ENCODE measurements at places on chromosomes 5 and 9.
A peak's percentile ranks its signal among the peaks of the same experiment; 100 is the strongest.

DNA sequence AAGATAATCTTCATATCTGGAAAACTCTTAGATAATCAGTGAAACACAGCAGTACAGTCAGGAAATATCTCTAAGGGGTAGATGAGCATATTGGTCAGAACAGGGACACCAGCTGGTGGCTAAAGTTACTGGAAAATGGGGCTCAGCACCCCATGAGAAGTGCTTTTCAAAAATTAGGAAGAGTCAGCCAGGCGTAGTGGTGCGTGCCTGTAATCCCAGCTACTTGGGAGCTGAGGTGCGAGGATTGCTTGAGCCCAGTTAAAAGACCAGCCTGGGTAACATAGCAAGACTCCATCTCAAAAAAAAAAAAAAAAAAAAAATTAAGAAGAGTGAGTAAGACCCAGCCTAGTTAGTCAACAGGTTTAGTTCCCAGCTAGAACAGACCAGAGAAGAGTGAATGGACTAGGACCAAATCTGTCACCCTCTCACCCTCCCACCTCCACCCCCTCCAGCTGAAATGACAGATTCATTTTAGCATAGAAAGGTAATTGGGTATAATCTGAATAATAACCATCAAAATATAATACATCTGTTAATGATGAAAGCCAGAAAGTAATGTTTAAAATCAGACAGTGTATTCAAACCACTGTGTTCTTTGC, 120.9 kb downstream of the CDC42SE2 start:
- no peak for DNase-seq

DNA sequence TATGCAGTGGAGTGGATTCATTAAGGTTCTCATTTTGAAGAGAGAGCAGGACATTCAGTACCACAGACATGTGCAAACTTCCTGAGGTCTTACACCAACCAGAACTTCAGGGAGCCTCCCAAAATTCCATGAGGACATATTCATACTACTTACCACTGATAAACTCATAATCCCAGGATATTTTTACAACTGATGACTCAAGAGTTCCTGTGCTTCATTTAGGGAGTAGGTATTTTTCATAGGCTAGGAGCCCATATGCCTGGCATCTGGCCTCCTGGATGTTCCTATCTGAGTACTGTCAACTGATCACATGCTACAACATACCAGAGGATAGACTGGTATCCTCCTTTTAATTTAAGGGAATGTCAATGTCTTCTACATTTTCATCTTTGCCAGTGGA, 578.0 kb downstream of the EFNA5 start:
- DNase-seq = no peak

GRCh38 chr5:152505442-152506042, 100.5 kb upstream of the NMUR2 start:
- peak; percentile 50 for DNase-seq

DNA sequence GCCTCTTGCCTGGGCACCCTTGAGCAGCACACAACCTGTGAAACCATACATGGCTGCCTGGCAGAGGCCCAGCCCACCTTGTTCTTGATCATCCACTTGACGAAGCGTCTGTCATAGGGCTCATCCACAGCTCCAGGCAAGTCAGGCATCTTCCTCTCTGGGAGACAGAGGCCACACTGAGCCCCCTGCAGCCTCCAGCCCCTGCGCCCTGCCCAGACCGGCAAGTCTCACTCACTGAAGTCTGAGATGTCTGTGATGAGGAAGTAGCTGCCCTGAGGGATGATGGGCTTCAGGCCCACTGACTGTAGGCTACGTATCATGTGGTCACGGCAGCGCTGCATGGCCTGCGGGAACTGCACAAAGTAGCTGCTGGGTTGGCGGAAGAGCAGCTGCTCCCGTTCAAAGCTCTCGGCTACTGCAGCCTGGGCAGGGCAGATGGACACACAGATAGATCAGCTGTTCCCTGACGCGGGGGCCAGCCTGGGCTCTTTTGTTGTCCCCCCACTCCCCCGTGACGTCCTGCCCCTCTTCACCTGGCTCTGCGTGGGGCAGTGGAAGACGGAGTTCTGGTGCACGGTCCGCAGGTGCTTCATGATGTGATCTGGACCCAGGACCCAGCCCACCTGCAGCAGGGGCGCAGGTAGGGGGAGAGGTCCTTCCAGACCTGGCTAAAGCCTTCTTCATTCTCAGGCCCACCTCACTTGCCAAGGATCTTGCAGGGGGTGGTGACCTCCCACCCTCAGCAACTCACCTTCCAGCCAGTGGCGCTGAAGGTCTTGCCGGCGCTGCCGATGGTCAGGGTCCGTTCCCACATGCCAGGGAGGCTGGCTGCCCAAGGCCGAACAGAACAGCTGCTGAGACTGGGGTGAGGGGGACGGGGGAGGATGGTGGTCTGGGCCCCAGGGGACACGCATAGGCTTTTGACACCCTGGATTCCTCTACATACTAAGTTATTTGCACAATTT, 5.9 kb upstream of the SPOUT1 start:
- DNase-seq = no peak

DNA sequence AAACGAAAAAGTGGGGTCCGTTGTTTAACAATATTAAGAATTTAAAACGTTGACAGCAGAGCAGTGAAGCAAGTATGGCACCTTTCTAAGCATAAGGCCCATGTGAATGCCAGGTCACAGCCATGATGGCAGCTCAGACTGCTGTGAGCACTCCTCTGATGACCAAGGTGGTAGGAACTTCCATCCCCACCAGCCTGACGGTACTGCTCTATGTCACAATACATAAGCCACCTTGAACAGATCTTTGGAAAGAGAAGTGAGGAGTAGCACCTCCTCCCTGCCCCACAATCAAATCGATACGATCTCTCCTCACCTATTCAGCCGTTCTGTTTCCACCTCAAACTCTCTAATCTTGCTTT, 105.9 kb downstream of the DCP2 start:
- no peak for DNase-seq

DNA sequence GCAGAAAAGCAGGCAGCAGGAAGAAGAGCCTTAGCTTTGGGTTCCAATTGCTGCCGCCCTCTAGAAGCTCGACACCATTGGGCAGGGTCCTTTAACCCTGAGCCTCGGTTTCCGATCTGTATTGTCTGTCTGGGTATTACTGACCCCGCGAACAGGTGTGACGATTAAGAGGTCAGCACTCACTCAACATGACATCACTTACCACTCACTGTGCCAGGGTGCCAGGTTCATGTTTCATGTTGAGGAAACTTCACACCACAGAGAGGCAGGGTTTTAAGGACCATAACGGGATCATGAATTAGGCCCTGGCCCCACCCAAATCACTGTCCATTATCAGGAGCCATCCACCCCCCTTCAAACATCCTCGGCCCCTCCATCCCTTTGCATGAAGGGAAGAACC, 75.5 kb downstream of the GPR21 start:
- no peak for DNase-seq

DNA sequence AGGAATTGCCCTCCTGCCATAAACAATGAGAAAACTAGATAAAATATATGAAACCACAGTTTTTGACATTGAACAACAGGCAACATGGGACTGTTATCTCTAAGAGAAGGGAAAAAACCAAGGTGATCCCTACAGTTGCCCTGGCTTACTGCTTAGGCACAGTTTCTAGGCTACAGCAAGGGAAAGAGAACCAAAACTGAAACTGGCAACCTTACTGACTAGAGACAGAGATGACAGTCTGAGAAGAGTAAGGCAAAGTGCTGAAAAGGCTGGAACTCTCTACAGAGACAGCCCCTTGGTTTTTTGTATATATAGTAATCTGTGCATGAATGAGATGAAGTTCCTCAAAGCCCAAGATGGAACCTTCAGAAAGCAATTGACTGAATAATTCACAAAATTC, 36.2 kb upstream of the REEP2 start:
- no peak for DNase-seq

DNA sequence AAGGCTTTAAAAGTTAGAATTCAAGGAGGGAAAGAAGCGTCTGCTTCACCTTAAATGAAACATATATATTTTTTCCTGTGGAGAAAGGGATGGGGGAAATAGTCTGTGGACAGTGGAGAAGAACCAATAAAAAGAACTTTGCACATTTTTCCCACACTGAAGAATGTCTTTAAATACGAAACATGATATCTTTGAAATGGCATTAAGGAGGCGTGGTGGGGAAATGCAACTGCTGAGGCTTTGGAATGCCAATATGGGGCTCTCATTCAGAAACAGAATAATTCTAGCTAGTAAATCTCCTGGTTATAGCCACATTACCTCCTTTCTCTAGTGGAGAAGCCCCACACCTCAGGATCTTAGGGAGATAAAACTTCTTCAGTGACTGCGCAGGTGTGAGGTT, 46.8 kb downstream of the TNC start:
- no peak for DNase-seq

- DNase-seq = no peak
Observed at GRCh38 chr5:40033411-40033810, 608.6 kb upstream of the DAB2 start.

- no peak for DNase-seq
Observed at GRCh38 chr5:91194824-91195381, 188.2 kb downstream of the ARRDC3 start.

- DNase-seq = no peak
Observed at GRCh38 chr9:124266826-124267201, 9.1 kb downstream of the NEK6 start.

GRCh38 chr5:147464211-147464610, 45.7 kb downstream of the DPYSL3 start:
- no peak for DNase-seq

DNA sequence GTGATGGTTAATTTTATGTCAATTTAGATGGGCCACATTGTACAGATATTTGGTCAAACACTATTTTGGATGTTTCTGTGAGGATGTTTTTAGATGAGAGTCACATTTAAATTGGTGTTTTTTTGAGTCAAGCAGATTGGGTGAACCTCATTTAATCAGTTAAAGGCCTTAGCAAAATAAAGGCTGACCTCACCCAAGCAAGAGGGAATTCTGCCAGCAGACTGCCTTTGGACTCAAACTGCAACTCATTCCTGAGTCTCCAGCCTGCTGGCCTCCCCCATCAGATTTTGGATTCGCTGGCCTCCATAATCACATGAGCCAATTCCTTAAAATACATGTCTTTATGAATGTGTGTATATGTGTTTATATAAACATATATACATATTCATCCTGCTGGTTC, 282.7 kb upstream of the POU5F2 start:
- peak; percentile 23 for DNase-seq

GRCh38 chr5:16712178-16712577, 95.4 kb upstream of the RETREG1 start:
- no peak for DNase-seq

- DNase-seq = no peak
Observed at GRCh38 chr9:130173666-130173983, 1.4 kb downstream of the NCS1 start.

- DNase-seq = no peak
Observed at GRCh38 chr9:35726931-35727330, 5.1 kb downstream of the TLN1 start.

DNA sequence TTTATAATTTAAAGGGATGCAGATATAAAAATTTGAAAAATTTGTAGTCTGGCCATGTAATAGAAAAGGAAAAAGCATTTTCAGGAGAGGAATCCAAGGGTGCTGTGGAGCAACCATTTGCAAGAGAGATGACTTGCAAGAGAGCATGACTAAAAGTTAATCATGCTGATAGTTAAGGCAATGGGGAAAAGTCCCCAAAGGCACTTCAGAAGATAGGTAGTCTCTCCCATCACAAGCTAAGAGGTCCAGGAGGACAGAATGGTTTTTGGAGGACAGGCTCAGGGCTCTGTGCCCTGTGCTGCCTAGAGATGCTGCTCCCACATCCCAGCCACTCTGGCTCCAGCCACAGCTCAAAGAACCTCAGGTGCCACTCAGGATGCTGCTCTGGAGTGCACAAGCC, 38.8 kb downstream of the DNAJB5 start:
- no peak for DNase-seq

DNA sequence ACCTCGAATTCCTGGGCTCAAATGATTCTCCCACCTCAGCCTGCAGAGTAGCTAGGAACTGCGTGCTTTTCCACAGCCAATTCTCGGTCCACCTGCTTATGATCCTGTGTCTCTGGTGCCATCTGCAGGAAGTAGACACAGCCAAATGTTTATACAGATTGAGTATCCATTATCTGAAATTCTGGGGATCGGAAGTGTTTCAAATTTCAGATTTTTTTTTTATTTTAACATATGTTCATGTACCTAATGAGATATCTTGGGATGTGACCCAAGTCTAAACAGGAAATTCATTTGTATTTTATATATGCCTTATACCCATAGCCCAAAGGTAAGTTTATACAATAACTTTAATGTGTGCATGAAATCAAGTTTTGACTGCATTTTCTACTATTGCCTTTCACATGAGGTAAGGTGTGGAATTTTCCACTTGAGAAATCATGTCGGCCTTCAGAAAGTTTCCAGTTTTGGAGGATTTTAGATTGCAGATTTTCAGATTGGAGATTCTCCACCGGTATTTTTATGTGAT, 89.5 kb downstream of the ESM1 start:
- no peak for DNase-seq

DNA sequence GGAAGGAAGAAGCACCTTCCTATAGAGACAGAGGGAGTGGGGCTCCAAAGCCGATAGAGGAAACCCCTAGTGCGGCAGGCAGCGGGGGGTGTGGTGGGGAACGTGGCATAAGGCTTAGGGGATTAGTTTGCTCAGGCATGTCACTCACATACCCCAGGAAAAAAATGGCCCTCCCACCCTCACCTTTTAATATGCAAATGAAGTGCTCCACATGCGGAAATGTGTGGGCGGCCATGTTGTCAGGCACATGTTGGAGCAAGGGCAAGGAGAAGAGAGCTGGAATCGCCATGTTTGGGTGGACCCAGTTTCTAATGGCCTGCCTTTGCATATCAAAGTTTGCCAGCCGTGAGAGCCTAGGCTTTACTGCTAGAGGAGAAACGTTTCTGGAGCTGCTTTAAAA, 758.8 kb downstream of the NR2F1-AS1 start:
- no peak for DNase-seq

- no peak for DNase-seq
Observed at GRCh38 chr9:70398145-70398556, 16.3 kb downstream of the KLF9 start.

DNA sequence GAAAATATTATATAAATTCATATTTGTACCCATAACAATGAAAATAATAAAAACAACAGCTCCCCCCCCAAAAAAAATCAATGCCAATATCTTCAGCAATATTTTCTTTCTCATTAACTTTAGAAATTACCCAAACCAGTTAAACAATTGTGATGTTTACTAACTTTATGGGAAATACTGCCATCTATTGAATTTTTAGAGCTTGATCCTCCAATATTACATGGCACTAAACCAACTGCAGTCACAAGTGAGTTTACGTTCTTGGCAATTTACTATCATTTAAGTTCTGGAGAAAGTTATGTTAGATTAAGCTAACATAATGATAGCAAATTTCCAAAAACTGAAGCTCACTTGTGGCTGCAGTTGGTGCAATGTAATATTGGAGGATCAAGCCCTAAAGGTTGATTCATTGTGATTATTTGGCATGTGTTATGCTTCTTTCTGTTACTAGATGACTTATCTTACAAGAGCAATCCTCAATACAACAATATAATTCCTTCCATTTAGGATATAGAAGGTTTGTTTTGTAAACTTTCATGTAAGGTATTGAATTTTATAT, 379.5 kb downstream of the CDH18 start:
- DNase-seq = no peak

GRCh38 chr5:73238873-73239272, 65.9 kb downstream of the TMEM174 start:
- no peak for DNase-seq
